Activated CD8-positive, alpha-beta memory T cell treated with anti-CD3 and anti-CD28 coated beads for 1 hour (primary cell): ENCODE measurements at places on chromosomes 16 and 17.

DNA sequence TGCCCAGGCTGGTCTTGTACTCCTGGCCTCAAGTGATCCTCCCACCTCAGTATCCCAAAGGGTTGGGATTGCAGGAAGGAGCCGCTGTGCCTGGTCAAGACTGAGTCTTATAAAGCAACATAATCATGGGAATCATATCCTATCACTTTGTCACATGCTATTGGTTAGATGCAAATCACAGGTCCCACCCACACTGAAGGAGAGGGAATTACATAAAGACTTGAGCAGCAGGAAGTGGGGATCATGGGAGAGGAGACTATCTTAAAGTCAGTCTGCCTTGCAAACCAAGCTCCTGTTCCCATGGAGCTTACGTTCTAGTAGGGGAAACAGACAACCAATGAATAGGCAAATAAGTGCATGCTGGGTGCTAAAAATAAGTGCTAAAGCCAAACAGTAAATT lies 28.3 kb upstream of the TENT4B start:
- DNase-seq: no peak

DNA sequence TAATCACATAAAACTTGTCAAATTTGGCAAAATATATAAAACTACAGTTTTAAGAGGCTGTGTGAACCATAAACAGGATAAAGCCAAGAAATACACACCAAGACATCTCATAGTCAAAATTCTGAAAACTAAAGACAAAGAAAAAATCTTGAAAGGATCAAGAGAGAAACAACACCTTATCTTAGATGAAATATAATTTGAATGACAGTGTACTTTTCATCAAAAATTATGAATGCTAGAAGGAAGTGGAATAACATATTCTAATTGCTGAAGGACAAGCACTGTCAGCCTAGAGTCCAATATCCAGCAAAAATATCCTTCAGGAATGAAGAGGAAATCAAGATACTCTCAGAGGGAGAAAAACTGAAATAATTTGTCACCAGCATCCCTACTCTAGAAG lies 37.2 kb downstream of the PIK3R5 start:
- DNase-seq: no peak

GRCh38 chr16:70753694-70754325 lies 47.1 kb downstream of the VAC14 start:
- DNase-seq: no peak

DNA sequence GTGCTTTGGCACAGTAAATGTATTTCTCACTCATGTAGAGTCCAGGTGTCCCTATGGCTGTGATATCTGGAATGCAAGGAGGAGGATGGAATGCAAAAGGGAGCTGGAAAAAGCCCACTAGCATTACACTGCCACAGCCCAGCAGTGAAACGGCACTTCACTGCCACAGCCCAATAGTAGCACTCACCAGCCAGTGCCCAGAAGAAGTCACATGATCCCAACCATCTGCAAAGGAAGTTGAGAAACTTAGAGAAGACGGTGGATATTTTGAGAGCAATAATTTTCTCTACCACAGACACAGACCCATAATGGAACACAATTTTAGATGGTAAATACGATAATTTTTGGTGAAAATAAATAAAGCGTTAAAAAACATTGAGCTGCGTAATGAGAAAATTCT lies 51.8 kb downstream of the C16orf82 start:
- no peak for DNase-seq

DNA sequence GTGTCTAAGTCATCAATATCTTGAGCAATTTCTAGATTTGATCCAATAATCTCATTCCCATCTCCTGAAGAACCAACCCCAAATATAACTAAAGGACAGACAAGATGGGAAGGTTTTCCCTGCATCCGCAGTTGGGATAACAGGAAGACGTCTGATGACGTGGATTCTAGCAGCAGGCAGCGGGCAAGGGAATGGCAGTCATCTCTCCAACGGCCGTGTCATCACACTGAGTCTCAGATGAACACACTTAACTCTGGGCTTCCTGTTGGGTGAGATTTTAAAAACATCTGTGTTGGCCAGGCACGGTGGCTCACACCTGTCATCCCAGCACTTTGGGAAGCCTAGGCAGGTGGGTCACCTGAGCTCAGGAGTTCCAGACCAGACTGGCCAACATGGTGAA lies 20.9 kb upstream of the TIMP2 start:
- no peak for DNase-seq

DNA sequence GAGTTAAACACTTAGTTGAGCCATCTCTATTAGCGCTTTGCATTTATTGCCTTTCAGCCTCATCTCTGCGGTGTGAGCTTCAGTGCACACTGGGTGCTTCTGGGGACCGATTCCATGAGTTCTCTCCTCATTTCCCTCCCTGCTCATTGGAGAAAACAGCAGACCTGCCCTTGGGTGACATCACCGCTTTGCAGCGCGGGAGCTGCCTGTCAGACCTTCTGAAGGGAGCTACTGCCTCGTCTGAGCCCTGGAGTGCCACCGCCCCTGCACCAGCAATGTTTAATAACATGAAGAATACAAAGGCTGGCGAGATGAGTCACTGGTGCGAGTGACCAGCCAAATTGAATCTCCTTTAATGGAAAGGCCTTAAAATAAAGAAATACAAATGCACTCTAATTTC lies 30.2 kb upstream of the CPPED1 start:
- no peak for DNase-seq

- DNase-seq: no peak
Observed at GRCh38 chr16:84303516-84303915, 8.8 kb downstream of the WFDC1 start.

DNA sequence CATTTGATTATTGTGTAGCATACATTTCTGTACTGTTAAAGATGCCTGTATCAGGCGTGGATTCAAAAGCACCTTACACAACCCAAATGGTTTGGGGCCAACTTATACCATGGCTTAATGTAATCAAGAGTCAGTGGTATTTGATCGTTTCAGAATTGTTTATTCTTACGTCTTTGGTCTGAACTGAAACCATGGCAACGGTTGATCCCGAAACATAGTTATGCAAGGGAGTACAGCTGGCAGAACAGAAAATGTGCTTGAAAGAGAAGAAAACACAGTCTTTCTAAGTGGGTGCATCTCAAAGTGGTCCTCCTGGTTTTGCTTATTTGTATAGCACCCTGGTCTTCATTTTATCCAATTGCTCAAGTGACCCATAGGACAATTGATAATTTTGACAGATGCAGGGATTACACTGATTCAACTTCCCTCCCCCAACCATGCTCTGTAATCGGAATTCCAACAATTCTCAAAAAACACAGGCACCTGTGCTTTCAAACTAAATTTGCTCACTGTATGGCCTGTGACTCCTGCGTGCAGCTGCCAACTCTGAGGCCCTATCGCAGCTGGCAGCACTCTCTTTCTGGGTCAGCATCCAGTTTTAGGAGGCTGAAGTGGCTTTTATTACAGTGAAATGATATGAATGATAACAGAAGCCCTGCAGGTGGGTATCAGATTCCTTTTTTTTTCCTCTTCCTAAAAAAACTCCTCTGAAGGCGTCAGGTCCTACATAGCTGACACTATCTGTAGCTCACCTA lies 77.0 kb upstream of the AXIN2 start:
- DNase-seq: no peak

GRCh38 chr17:58999500-58999899 lies 107.2 kb downstream of the TRIM37 start:
- DNase-seq: no peak

- DNase-seq: no peak
Observed at GRCh38 chr16:1878256-1878655, 6.3 kb upstream of the MEIOB start.

DNA sequence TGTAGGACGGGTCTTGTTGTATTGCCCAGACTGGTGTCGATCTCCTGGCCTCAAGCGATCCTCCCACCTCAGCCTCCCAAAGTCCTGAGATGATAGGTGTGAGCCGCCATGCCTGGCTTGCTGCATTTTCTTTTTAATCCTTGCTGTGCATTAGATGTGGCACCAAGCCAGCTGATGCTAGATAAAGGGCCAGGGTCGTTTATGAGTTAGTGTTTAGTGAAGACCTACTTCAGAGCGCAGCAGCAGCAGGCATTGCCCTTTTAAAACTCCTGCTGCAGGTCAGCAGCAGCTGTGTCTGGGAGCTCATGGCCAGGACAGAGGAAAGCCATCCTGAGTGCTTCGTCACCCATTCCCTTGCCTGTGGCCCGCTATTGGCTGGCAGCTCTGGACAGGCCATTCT lies 237.3 kb downstream of the CCDC182 start:
- DNase-seq: no peak

GRCh38 chr17:1592751-1593629 lies 30.4 kb upstream of the PITPNA start:
- DNase-seq: no peak

GRCh38 chr17:885971-886571 lies 93.5 kb downstream of the NXN start:
- no peak for DNase-seq

- DNase-seq: no peak
Observed at GRCh38 chr16:85372627-85373372, 240.3 kb upstream of the GSE1 start.

- no peak for DNase-seq
Observed at GRCh38 chr16:73028721-73029361, 19.1 kb downstream of the ZFHX3 start.

GRCh38 chr16:11570258-11570657 lies 16.5 kb downstream of the LITAF start:
- no peak for DNase-seq

GRCh38 chr17:73591296-73592078 lies 52.8 kb downstream of the SDK2 start:
- DNase-seq: peak; percentile 26
